ENCODE measurements at places on chromosomes 1 and 21.

GRCh38 chr1:223700388-223700918, 11.9 kb upstream of the CAPN2 start:
- no peak for DNase-seq

- DNase-seq, result no peak
Measured at GRCh38 chr1:25682059-25682601, 65.5 kb downstream of the MAN1C1 start.

DNA sequence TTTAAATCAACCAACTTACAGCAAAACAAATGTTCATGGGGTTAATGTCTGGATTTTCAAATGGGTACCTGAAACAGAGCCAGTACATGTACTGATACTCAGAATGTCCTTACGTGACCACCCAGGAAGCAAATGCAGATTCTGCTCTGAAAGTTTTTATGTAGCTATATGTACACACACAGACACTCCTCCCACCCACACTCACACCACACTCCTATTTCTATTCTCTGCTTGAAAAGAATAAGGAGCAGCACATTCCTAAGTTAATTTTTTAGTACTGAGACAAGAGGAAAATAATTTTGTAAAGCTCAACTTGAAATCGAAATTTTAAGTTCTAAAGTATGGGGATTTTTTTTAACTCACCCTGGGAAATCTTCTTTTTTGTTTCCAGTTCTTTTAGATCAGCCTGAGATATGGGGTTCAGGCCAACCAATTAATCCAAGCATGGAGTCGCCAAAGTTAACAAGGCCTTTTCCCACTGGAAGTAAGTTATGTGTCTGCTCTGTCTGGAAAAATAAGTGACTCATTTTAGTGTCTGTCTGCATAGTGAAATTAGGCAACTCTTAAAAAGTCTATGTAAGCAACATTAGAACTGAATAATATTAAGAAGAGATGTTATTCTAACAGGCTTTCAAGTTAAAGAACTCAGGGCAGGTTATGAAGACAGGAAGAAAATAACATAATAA, 75.5 kb upstream of the DYNLT5 start:
- DNase-seq, result no peak

GRCh38 chr1:82861749-82862148, 1061.0 kb downstream of the ADGRL2 start:
- DNase-seq, result no peak

- no peak for DNase-seq
Measured at GRCh38 chr1:27379564-27380122, 3.5 kb downstream of the CD164L2 start.

- DNase-seq, result no peak
Measured at GRCh38 chr1:169367096-169367685, 406 bp downstream of the NME7 start.

GRCh38 chr1:85316321-85316720, 39.9 kb upstream of the BCL10 start:
- no peak for DNase-seq

GRCh38 chr1:53629101-53629691, 109.8 kb downstream of the GLIS1 start:
- no peak for DNase-seq

- no peak for DNase-seq
Measured at GRCh38 chr1:47181095-47181954, 8.5 kb downstream of the PDZK1IP1 start.

- DNase-seq, result no peak
Measured at GRCh38 chr21:42291751-42292562, 23.3 kb downstream of the TFF3 start.

DNA sequence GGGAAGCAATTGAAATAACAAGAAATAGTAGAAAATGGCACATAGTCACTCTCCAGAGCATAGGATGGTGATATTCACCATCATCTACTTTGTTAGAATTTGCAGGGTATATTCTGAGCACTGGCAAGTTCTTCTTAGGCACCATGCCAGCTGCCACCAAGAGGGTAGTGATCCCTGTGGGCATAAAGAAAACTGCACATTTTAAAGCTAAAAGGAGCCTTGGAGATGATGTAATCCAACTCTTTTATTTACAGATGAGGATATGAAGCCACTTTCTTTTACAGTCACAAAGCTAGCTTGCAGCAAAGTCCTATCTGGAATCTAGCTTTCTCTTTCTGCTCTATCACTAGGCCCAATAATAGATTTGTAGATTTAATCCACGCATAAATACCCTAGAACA, 69.0 kb downstream of the PTGER3 start:
- no peak for DNase-seq

GRCh38 chr1:89146721-89147120, 20.8 kb upstream of the GBP2 start:
- no peak for DNase-seq

DNA sequence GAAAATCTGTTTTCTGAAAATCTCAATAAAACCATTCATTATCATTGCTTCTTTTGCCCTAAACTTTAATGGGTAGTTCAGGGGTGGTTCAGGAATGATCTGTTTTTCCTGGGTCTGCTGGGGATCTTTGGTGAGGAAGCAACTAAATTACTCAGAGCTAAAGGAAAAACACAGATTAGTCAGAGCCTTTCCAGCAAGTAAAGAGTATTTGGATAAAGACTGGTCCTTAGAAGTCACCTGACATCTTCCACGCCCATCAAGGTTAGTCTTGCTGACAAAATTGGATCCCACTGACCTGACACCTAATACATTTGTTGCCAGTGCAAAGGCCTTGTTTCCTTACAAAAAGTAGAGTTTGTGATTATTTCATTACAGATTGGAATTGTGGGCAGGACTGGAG, 24.2 kb downstream of the HSPA13 start:
- no peak for DNase-seq

DNA sequence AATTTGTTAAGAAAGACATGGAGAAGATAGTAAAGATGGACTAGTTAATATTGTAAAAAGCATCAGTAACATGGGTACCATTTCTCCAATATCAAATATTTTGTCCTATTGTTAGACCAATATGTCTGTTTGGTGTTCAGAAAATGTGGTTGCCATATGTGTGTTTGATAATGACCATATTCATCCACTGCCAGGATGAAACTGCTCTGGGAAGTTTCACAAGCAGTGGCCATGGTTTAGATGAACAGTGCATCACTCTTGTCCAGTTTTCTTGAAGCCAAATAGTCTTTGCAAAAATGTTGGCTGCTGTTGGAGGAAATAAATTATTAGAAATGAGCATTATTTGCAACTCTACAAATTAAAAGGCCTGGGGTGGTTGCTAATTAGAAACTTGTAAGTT, 333.8 kb downstream of the NUF2 start:
- no peak for DNase-seq

DNA sequence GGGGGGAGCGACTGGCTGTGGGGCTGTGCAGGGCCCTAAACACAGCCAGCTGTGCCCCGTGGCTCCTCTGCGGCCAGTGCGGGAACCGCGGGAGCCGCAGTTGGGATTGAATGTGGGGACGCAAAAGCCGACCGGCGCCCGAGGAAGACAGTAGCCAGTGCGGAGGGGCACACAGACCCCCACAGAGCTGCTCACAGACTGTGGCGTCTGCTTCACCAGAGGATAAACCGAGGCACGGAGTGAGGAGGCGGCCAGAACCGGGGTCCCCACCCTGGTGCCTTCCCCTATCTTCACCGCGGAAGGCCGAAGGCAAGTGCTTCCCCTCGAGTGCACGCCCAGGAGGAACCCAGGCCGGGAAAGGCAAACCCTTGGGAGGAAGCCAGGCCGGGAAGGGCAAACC, 8.7 kb upstream of the TMEM52 start:
- DNase-seq, result no peak

DNA sequence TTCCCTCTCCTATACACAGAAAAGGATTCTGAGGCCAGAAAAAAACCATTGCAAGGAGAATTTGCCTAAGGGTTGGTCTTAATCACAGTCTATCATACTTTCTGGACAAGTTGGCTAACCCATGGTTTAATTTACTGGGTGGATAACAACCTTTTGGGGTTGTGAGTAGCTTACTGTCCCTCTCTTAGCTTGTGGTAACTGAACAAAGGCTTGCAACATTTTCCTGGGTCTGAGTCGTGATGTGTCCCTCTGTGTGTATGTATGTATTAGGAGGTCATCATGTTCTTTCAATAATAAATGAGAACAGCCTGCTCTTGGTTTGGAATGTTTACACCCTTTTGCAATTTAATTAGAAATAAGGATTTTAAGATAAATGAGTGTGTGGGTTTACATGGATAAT, 36.7 kb downstream of the PAPPA2 start:
- DNase-seq, result no peak

Measured in left ventricle myocardium inferior (tissue), 1 donor.